ENCODE measurements at places on chromosomes 12 and 14. TPM values are rescaled to one million over a fixed set of nuclear protein-coding genes. Genes with fewer than 3 reads are reported as not detected.

DNA sequence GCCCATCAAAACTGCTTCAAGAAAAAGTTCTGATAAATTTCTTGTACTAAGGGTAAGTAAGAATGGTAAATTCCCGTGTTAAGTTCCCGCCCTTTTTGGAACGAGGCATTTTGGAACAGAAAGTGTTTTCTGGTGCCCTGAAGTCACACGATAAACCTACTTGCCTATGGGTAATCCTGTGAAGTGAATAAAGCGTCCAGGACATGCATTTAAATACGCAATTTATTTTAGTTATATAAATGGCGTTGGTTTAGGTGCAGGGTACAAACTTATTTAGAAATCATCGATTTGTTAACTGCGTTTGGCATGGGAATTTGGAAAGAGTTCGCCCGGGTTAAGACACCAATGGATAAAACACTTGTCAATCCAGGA is 715 bp upstream of the RAP1B start:
- no peak for DNase-seq

DNA sequence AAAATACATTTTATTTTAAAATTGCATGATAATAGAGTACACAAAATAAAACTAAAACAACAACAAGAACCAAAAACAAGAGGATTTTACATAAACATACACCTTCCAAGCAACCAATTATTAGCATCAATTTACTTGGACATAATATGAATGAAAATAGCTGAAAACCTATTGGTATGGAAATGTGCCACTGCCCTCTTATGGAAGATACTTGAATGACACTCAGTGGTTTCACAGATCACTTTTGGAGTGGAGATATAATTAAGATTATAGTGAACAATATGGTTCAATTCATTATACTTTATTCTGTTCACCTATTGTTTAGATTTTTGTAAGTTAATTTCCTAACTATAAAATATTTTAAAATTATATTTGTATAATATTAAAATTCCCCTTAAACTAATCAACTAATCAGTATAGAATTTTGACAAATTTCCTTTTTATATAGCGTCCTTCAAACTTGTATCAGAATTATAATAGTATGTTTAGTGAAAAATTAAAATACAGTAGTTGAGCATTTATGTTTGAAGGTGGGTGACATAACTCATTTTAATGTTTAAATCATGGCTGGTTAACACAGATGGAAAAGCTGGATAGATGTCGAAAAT is 70.1 kb downstream of the SLC6A15 start:
- DNase-seq, result peak; percentile 33

DNA sequence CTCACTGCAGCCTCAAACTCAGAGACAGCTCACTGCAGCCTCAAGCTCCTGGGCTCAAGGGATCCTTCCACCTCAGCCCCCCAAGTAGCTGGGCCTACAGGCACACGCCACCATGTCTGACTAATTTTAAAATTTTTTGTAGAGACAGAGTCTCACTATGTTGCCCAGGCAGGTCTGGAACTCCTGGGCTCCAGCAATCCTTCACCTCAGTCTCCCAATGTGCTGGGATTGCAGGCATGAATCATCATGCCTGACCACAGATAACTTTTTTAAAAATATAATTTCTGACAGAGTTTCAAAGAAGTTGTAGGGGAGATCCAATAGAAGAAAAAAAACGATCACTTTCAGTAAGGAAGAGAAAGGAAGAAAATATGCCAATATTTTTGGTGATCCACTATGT is 189.7 kb upstream of the CDKN3 start:
- DNase-seq, result no peak

PHC1 gene
- total RNA-seq, result 55.3 TPM

DNA sequence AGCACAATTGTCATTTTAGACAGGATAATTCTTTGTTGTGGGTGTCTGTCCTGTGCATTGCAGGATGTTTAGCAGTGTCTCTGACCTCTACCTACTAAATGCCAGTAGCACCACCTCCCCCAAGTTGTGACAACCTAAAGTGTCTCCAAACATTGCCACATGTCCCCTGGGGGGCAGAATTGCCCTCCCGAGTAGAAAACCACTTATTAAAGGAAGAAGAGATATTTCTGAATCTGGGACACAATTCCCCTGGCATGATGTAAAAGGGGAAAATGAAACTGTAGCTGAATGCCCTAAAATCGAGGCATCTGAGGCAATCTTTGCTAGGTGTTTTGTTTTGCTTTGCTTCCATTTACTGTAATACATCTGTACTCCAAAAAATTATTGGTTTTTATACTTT is 116.8 kb upstream of the NAP1L1 start:
- no peak for DNase-seq

PIP4P1 gene
- total RNA-seq, result 36.8 TPM

CDH24 gene
- total RNA-seq, result 13.6 TPM

ANKLE2 gene
- total RNA-seq, result 96.2 TPM

GRCh38 chr12:62647586-62647985 is 181.0 kb downstream of the MON2 start:
- DNase-seq, result no peak
